ENCODE measurements at places on chromosomes 11 and 22.

- no peak for DNase-seq
Measured at GRCh38 chr11:47131136-47131535, 45.5 kb downstream of the ARFGAP2 start.

DNA sequence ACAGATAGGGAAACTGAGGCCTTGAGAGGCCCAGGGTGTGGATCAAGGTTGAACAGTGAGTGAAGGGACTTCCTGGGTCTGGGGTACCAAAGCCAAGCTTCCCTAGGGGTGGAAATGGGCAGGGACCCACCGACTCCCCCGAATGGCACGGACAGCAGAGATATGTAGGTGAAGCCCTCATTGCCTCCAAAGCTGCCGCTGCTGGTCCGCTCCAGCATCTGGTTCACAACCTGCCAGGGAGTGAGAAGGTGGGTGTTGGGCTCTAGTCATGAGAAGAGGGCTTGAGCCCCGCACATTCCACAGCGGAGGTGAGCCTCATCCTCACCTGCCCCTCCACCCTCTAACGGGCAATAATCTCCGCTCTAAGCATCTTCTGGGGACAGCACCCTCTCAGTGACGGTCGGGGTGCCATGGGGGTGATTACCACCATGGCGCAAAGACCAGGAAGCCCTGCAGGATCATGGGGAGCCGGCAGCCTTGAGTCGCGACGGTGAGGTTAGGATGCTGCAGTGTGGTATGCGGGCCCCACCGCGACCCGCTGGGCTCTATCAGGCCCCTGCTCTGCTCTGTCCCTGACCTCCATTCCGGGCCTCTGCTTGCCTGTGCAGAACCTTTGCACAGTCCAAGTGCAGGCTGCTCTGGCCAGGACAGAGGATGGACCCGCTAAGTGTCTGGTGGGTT lies 10.8 kb downstream of the ALDH3B2 start:
- DNase-seq = no peak

DNA sequence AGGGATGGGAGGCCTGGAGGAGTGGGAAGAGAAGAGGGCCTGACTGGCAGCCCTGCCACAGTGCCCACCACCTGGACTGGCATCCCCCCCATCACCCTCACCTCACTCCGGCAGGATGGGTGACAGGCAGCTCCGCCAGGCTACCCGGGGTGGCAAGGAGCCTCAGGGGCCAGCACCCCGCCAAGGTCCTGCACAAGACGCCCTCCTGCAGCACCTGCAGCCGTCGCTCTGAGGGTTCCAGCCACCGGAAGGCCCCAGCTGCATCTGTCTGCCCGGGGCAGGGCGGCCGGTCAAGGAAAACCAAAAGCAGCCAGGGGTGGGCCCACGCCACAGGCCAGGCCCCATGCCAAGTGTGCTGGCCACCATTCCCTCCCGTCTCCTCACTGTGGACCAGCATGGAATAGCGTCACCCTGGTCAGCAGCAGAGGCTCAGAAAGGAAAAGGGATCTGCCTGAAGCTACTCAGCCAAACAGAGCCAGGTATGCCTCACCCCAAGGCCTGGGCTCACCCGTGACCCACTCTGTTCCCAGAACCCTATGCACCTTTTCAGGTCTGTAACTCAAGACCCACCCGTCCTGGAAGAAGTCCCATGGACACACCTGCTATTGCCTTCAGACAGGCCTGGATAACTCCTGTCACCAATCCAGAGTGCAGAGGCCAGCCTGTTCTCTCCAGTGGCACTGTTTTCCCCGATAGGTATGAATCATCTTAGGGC lies 7.0 kb downstream of the RHBDD3 start:
- DNase-seq = no peak

DNA sequence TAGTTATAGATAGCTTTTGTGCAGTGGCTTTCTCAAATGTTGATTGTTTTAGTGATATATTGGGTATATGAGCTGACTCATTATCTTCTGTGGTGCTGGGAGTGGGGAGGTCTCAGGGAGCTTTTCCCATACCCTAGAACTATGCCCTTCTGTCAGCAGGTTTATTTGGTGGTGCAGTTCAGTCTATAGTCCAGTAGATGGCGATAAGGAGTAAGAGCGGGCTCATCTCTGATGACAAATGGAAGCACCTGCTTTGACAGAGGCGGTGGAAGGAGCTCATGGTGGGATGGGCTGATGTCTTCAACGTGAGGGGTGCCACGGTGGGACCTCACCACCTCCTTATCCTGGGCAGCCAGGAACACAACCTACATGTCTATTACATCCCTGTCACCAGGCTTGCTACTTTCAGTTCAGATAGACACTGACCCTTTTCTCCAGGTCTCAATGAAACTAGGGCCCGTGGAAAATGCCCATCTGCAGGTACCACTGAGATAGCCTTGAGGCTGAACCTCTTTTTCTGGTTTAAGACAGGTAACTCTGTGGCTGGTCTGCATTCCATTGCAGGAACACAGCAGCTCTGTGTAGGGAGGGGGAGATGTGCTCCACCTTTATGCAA lies 13.0 kb upstream of the OR6A2 start:
- DNase-seq = peak; percentile 6

- no peak for DNase-seq
Measured at GRCh38 chr11:111455291-111456085, 56.7 kb downstream of the BTG4 start.

GRCh38 chr11:18768472-18768901 lies 23.1 kb downstream of the PTPN5 start:
- DNase-seq = no peak

GRCh38 chr11:57646194-57646798 lies 3.4 kb downstream of the YPEL4 start:
- DNase-seq = no peak

DNA sequence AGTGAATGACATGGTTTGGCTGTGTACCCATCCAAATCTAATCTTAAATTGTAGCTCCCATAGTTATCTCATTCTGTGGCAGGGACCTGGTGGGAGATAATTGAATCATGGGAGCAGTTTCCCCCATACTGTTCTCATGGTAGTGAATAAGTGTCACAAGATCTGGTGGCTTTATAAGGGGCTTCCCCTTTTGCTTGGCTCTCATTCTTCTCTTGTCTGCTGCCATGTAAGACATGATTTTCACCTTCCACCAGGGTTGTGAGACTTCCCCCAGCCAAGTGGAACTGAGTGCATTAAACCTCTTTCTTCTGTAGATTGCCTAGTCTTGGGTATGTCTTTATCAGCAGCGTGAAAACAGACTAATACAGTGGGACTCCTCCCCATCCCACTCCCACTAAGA lies 11.1 kb downstream of the OR5A2 start:
- no peak for DNase-seq

DNA sequence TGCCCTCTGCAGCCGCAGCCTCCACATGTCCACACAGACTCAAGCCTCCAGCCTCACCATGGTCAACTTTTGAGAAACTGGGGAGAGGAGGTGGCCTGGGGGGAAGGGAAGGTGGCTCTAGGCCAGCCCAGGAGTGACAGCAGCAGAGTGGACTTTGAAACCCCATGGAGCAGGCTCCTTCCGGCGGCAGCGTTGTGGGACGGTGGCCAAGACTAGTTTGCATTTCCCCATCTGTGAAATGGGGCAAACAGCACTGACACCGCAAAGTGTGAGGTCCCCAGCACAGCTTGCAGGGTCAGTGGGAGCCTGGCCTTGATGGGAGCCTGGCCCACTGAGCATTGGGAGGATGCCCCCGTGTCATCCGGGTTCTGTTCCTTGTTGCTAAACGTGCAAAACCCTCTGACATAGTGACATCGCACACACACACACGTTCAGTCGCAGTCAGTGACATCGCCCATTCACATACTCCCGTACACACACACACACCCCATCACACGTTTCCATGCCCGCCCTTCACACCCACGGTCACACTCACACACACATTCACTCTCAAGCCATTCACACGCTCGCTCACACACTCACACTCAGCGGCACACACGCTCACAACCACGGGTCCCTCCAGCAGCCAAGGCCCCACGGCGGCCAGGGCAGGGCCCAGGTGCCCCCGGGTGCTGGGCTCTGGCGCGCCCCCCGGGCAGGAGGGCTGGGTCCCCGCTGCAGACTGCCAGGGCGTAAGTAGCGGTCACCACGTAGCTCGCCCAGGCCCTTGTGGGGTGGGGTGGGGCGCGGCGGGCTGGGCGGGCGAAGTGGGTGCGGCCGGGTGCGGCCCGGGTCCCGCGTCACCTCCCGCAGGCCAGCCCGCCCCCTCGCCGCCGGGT lies 585 bp downstream of the CYB5R3 start:
- no peak for DNase-seq

DNA sequence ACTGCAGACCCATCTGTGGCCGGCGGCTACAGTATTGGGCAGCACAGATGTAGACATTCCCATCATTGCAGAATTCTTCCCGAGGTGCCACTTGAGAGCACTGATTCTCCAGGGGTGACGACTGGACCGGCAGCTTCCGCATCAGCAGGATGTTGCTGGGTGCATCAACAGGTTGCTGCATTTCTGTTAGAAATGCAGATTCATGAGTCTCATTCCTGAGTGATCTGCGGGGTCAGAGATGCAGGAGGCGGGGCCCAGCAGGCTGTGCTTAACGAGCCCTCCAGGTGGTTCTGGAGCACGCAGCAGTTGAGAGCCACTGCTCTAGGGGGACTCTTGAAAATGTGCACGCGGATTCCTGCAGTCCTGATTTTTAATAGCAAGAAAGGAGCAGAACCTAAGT lies 321.8 kb downstream of the TBC1D22A start:
- no peak for DNase-seq

GRCh38 chr22:37953062-37953436 lies 352 bp downstream of the C22orf23 start:
- DNase-seq = no peak

DNA sequence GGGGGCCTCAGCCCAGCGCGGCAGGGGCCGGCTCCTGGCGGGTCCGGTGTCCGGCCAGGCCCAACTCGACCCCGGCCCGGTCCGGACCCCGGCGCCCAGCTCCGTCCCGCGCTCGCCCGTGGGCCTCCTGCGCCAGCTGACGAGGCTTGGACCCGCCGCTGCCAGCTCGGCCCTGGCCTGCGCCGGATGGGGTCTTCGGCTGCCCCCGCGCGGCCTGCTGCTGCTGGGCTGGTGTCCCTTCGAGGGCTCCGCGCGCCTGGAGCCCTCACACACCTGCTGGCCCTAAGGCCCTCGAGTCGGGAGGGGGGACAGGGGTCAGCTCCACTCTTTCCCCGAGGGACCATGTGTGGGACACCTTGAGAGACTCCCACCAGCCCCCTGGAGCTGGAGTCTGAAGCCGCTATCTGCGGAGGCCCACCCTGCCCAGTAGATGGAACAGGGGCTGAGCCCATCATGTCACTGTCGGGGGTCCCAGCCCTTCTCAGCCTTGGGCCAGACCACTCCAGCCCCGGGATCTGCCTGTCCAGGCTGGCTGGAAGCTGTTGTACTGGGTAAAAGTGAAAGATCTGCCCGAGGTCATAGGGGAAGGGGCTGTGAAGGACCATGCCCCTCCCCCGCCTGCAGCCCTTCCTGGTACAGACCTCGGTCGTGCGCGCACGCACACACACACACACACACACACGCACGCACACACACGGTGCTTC lies 768 bp upstream of the CDKN1C start:
- DNase-seq = no peak

GRCh38 chr22:35407362-35407761 lies 7.4 kb downstream of the MCM5 start:
- no peak for DNase-seq

DNA sequence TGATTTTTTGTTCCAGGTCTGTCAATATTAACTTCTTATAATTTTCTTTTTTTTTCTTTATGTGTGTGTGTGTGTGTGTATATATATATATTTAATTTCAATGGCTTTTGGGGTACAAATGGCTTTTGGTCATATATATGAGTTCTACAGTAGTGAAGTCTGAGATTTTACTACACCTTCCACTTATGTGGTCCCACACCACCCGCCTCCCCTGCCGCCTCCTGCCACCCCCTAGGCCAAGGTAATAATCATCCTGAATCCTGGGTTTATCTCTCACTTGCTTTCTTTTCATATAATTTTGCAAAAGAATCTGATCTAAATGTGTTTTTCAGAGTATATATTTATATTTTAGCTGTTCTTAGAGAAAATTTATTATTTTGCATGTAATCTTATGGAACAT lies 11.1 kb downstream of the NEAT1 start:
- no peak for DNase-seq

GRCh38 chr11:94968334-94968958 lies 4.9 kb downstream of the CWC15 start:
- no peak for DNase-seq

DNA sequence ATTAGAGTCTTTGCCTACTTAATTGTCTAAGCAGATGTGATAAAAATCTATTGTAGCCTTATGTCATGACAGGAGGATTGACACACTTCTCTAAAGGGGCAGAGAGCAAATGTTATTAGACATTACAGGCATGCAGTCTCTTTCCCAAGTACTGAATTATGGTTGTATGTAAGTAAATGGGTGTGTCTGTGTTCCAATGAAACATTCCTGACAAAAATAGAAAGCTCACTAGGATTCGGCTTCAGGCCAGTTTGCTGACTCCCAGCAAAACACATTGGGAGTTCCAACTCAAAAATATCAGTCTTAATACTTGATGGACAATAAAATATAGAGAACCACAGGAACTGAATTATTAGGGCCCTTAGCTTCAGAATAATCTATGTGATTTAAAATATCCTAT lies 1480.4 kb downstream of the FAM181B start:
- no peak for DNase-seq

DNA sequence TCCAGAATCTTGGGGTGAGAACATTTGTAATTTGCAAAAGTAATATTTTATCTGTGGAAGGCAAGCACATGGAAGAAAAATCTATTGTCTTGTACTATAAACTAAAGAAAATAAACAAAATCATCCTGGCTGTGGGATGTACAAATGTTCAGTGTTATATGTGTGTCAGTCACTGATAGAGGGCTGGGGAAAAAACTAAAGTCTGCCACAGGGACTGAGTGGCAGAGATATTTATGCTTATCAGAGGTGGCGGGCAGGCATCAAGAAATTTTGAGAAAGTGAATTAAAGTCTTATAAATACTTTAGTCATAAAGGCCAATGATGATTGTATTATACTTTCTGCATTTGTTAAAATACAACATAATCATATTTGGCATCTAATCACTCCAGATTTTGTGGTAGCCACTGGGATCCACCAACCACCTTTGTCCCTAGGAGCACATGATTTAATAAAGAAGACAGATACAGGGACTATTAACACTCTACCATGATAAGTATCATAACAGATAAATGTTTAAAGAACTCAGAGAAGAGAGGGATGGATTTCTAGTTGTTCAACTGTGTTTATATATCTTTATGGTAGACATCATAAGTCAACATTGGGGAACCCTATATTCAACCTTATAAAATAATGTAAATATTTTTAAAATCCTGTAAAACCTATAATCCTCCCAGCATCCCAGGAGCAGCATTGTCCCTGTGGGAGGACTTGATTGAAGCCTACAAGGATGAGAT lies 2.6 kb upstream of the ENDOD1 start:
- DNase-seq = no peak

GRCh38 chr22:17047656-17048055 lies 37.1 kb upstream of the IL17RA start:
- DNase-seq = no peak
